Hepatic stellate cell (primary cell): ENCODE measurements at places on chromosomes 1 and 21.

DNA sequence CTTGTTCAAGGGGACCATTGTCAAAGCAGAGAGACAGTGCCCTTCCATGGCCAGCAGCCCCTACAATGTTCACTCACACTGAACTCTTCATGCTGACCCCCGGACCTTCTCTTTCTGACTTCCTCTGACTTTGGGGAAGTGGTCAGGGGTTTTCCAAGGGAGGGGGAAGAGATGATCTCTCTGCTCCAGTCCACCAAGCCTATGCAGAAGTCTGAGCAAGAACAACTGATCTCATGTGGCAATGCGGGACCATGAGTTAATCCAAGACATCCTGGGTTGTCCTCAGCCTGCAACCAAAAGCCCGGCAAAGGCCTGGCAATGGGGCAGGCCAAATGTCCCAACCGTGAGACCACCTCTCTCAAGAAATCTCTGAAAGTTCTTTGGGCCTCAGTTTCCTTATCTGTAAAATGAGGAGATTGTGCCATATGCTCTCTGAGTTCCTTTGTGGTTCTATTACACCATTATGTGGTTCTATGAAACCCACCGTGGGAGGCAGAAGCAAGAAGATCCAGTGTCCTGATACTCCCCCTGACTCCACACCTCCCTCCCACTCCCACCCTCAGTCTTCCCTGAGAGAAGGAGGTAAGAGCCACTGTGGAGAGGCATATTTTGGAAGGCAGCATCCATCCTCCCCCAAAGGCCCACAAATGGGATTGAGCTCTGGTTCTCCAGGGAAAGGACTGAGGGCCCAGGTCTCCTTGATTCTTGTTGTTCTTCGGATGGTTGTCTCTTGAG, 11.8 kb upstream of the ARHGEF2 start:
- no peak for DNase-seq

DNA sequence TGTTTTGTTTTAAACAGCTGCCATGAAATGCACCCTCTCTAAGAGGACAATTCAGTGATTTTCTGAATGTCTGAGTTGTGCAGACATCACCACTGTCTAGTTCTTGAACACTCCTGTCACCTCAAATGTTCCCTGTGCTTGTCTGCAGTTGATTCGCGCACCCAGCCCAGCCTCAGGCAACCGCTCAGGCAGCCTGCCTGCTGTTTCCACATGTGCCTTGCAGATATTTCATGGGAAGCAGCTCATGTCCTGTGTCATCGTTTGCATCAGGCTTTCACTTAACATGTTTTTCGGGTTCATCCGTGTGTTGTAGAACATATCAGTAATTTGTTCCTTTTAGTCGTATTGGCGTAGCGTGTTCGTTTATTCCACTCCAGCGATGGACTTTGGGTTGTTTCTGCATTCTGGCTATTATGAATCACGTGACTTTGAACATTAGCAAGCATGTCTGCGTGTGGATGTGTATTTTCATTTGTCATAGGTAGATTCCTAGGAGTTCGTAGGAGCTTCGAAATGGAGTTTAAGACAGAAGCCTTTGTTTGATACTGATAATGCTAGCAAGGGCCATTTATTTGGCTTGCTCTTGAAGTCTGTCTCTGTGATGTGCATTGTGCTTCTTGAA, 12.1 kb downstream of the ADARB1 start:
- no peak for DNase-seq

- DNase-seq: no peak
Measured at GRCh38 chr1:20575541-20576336, 13.2 kb upstream of the CDA start.

- no peak for DNase-seq
Measured at GRCh38 chr1:220221670-220222069, 50.6 kb downstream of the RAB3GAP2 start.

- no peak for DNase-seq
Measured at GRCh38 chr1:37809942-37810341, 1.9 kb upstream of the YRDC start.

DNA sequence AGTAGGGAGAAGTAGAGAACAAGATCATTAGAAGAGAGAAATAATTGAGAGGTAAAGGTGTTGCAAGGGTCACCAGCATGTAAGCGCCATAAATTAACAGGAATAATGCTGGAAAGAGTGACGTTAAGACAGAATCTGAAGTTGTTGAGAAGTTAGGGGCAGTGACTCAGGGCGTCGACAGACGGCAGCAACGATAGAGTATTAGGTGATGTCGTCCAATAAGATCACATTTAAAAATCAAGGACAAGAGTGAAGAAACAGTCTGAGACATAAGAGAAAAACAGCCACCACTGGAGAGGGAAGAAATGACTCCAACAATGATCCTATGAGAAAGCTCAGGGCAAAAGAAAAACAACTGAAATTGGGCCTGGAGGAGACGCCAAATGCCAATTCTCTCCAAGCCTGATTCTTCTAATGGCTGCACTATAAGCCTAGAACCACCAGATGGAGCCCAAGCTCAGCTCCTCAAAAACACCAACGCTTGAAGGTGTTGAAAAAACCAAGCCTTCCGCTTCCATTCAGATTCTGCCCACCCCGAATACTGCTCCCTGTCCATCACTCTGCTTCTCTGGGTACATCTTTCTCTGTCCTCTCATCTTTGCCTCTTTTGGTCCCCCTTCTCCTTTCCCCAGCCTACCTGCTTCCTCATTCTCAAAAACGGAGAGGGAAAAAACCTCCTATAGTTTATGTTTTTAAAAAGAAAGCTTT, 70.0 kb downstream of the LUZP1 start:
- peak; percentile 37 for DNase-seq

GRCh38 chr1:20612221-20612746, 21.0 kb upstream of the PINK1 start:
- DNase-seq: no peak

DNA sequence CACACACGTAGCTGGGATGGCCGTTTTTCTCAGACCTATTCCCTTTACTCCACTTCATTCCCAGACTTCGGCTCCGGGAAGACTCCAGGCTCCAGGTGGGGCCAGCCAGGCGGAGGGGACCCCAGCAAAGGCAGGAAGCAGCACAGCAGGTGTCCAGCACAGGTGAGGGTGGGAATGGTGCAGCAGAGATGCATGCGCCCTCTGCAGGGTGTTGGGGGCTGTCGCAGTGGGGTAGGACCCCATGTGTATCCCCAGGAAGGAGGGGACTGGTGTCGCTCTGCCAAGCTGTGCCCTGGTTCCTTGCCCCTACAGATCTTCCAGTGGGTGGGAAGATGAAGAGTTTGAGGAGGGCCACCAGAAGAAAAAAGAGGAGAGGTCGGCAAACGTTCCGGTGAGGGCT, 5.3 kb downstream of the TTC24 start:
- no peak for DNase-seq

GRCh38 chr1:241706257-241706656, 54.2 kb downstream of the WDR64 start:
- DNase-seq: no peak
